Common myeloid progenitor, CD34-positive (primary cell): ENCODE measurements at places on chromosomes 16 and 17.

DNA sequence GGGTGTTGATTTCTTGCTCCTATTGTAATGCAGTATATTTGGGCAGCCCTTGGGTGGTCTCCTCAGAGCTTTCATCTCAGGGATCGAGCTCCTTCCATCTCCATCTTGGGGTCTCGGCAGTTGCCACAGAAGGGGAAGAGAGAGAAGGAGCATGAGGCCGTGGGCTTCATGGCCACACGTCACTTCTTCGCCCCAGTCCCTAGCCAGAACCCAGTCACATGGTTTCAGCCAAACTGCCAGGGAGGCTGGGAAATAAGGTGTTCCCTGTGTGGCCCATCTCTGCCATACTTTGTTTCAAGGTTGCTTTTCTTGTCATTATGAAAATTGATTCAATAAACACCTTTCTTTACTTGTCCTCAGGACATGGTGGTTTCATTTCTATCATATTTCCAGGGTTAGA lies 68.4 kb upstream of the NKD1 start:
- DNase-seq = no peak

DNA sequence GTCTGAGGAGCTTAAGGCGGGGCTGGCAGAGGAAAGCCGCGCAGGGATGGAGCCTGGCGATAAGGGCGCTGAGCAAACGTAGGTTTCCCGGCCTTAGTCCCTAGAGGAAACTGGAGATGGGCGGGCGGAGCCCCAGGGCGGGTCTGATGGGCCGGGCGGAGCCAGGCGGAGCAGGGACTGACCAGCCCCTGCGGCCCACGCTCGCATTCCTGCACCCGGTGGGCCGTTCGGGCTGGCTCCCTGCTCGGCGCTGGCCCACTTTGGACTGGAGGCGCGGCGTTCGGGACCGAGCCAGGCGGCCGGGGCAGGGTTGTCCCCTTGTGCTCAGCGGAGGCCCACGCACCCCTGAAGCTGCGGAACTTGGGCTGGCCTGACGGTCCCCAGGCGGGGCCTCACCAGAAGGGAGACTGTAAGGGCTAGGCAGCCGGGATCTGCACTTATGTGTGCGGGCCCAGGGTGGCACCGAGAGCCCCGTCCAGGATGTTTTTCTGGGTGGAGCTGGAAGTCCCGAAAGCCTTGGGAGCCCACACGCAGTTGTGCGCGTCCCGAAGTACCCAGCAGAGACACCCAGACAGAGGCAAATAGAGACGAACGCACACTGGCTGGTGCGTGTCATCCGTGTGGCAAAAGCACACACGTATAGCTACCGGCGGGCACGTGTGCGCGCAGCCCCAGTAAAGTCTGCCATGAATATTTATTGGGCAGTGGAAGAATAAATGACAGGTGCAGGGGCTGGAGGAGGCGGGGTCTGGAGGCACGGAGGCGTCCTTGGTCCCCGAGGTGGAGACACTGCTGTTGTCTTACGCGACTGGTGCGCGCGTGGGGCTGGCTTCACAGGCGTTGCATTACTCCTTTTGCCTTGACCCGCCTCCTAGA lies 1.4 kb downstream of the PYDC1 start:
- DNase-seq = peak; percentile 49

- DNase-seq = no peak
Observed at GRCh38 chr16:68252383-68252782, 7.2 kb downstream of the PLA2G15 start.

DNA sequence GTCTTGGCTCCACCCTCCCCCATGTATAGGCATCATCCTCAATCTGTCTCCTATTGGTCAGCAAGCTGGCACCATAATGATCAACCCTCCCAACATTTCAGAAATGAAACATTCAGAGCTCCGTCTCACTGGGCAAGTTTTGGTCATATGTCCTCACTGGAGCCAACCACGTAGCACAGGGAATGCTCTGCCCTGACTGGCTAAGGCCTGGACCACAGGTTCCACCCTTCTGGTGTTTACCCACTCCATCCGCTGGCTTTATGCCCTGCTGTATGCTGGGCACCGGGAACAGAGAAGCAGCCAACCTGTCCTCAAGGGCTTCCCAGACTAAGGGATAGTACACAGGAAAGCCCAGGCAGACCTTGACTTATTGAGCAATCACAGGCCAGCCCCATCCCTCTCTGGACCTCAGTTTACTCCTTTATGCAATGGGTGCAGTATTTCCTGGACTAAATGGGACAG lies 20.5 kb downstream of the MYO15A start:
- DNase-seq = no peak

DNA sequence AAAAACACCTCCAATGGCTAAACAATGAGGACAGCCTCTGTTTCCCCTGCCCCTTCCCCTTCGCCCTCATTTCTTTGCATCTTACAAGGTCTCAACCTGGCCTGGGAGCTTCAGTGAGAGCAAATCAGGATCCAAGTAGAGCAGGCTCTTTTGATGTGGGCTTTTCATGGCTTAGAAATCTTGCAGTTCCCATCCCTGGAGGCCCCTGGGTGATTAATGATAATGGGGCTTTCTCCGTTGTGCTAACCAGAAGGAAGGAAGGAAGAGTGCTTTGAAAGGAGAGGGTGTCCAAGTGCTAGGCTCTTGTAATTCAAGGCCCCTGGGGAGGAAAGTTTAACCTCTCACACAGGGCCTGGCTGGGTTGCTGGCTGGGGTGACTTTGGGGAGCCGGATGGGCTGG lies 18.5 kb upstream of the IRX3 start:
- DNase-seq = no peak

DNA sequence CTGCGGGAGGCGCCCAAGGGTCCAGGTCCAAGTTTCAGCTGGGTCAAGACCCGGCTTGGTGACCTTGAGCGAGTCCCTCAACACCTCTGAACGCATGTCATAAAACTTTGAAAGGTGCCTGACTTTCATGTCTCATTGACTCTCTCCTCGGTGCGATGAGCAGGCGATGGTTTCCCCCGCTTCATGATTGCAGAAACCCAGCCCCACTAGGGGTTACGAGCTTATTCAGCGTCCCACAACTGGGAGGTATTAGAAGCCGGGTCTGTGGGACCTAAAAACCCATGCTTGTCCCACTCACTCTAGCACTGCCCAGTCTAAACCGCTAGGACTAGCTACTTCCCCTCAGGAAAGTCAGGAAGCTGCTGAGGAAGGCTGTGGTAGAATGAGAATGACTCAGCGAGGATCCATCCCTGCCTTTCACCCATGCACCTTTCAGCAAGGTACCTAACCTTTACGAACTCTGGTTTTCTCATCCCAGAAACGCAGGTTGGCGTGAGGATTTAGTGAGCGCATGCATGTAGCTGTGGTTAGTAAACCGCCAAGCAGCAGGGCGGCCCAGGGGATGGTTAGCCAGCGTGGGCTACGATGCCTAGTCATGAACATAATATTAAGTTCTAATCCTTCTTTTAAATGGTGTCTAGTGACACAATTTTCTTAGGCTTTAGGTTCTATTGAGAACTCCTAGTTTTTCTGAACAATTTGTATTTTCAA lies 26.2 kb upstream of the RFFL start:
- peak; percentile 90 for DNase-seq

DNA sequence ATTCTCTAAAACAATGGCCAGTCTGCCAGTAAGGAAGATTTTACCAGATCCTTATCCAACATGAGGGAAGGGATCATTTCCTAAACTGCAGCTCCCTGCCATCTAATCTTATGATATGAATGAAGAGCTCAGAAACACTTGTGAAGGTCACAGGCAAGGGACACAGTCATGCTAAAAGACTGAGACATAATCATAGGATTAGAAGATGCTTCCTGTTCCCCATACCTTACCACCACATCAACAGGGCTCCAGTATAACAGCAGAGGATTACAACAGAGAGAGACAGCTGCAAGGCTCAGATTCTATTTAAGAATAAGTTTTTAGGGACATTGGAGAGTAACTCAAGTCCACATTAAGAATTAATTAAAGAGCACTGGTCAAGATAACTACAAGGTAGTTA lies 93.3 kb downstream of the BRIP1 start:
- no peak for DNase-seq

DNA sequence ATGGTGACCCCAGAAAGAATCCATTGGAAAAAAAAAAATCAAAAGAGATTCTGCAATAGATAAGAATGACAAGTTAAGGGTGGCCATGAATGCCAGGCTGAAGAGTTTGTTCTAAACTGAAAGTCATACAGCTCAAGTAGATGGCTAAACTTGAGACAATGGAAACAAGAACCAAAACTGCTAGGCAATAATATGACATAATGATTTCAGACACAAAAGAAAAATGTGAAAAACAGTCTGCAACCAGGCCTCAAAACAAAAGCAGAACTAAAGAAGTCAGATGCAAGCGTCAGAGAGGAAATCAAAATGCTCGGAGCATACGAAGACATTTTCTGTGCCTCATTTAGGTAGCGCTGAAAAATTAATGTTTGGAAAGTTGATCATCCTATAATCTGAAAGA lies 54.4 kb upstream of the YPEL2 start:
- peak; percentile 31 for DNase-seq

DNA sequence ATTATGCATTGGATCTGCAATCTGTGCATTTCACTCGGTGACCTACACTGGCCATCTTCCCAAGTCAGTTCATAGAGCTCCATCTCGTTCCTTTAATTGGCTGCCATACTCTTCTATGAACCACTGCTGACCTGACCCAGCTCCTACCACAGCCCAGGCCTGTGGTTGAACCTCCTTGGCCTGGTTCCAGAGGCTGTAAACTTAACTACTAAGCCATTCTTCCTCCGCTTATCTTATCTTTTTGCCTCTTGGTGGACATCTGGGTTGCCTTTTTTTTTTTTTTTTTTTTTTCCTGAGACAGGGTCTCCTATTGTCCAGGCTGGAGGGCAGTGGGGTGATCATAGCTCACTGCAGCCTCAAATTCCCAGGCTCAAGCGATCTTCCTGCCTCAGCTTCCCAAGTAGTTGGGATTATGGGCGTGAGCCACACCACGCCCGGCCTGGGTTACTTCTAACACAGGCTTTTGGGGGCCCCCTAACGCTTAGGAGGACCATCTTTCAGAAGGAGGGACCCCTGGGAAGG lies 18.3 kb downstream of the COQ7 start:
- DNase-seq = peak; percentile 58

GRCh38 chr17:57999496-58000017 lies 7.5 kb downstream of the SRSF1 start:
- peak; percentile 83 for DNase-seq

DNA sequence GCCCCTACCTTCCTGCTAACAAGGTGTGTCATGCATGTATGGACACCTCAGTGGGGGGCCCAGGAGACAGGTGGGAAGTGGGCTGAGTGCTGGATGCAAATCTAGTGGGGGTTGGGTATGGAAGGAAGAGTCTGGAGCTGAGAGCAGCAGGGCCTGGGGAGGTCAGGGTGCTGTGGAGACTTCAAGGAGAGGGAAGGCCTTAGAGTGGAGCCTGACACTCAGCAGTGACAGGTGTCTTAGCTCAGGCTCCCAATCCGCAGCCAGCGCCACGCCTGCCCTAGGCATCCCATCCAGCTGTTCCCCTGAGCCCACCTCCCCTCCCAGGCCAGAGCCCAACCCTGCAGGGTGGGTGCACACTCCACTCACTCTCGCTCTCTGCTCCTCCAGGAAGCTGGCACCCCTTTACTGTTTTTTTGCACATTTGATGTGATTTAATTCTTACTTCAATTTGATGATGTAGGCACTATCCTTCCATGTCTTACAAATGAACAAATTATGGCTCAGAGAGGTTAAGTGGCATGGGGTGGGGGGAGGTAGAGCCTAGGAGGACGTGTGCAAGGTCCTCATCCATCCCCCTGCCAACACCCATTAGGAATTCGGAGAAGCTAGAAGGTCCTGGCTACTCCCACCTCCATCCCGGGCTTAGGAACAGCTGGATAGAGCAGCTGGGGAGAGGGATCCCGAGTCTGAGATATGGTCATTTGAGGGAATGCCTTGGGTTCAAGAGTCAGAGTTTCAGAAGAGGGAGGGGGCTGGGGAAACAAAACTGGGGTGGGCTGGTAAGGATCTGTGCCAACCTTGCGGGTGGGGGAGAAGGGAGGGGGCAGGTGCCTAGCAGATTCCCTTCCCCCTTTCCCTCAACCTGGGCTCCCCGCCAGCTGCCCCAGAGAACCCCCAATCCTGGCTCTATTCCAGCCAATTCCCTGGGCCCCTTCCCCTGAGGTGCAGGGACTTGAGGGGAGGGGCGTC lies 2.1 kb downstream of the FAM171A2 start:
- DNase-seq = no peak

- DNase-seq = no peak
Observed at GRCh38 chr16:84041881-84042280, 714 bp downstream of the SLC38A8 start.

- DNase-seq = no peak
Observed at GRCh38 chr16:24764916-24765315, 35.5 kb downstream of the TNRC6A start.

GRCh38 chr16:89722392-89723278 lies 1.3 kb downstream of the ZNF276 start:
- DNase-seq = no peak

GRCh38 chr17:62627904-62628633 lies 599 bp downstream of the MRC2 start:
- DNase-seq = peak; percentile 22

GRCh38 chr17:67148352-67148751 lies 96.6 kb downstream of the HELZ start:
- DNase-seq = no peak

DNA sequence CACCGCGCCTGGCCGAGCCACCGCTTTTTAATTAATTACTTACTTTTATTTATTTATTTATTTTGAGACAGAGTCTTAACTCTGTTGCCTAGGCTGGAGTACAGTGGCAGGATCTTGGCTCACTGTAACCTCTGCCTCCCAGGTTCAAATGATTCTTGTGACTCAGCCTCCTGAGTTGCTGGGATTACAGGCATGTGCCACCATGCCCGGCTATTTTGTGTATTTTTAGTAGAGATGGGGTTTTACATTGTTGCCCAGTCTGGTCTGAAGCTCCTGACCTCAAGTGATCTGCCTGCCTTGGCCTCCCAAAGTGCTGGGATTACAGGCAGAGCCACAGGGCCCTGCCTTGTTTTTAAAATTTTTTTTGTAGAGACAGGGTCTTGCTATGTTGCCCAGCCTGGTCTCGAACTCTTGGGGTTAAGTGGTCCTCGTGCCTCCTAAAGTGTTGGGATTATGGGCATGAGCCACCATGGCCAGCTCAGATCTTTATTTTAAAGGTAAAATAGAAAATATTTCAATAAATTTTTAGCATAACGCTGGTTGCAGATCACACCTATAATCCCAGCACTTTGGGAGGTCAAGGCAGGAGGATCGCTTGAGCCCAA lies 18.3 kb upstream of the NUDT16L1 start:
- no peak for DNase-seq

- DNase-seq = no peak
Observed at GRCh38 chr16:85454171-85454872, 158.8 kb upstream of the GSE1 start.

- no peak for DNase-seq
Observed at GRCh38 chr16:76176153-76176552, 101.0 kb upstream of the CNTNAP4 start.
